Mesenteric fat pad (tissue), 1 donor: ENCODE measurements at places on chromosomes 13 and 19. TPM values are rescaled to one million over a fixed set of nuclear protein-coding genes. Genes with fewer than 3 reads are reported as not detected.

GRCh38 chr19:53131085-53131590, 1.6 kb downstream of the ZNF415 start:
- no peak for DNase-seq

Gene NPAS1
- not detected for total RNA-seq

Gene ZNF835
- total RNA-seq, result 2.2 TPM

DNA sequence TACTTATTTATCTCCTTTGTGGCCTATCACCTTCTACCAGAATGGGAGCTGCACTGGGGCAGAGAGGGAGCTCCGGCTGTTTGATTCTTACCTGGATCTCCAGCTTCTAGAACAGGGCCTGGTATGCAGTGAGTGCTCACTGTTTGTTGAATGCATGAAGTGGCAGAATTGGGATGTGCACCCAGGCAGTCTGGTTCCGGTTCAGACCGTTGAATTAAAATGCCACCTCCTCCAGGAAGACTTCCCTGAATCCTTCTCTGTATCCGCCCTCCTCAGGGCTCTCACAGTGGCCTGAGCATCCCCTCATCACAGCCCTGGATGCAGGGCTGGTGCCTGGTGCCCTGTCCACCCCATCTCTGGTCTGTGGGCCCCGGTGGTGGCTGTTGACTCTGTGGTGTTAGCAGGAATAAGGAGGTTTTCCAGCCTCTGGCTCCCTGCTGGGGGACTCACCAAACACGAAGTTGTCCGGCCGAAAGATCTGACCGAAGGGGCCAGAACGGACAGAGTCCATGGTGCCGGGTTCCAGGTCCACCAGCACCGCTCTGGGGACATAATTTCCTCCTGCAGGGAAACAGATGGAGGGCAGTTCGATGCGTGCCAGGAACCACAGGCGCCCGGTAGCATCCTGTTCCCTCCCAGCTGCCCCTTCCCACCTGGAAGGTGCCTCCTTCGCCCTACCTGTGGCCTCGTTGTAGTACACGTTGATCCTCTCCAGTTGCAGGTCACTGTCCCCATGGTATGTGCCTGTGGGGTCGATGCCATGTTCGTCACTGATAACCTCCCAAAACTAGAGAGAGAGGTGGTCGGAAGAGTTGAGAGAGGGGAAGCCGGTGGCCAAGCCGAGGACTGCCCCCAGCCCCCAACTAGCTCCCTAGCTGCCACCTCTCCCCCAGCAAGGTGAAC, 1.0 kb downstream of the TUBB4A start:
- no peak for DNase-seq

Gene PSG5
- total RNA-seq, result not detected

GRCh38 chr13:28792992-28793391, 27.1 kb upstream of the MTUS2 start:
- no peak for DNase-seq

Gene KCNN1
- 0.13 TPM for total RNA-seq

DNA sequence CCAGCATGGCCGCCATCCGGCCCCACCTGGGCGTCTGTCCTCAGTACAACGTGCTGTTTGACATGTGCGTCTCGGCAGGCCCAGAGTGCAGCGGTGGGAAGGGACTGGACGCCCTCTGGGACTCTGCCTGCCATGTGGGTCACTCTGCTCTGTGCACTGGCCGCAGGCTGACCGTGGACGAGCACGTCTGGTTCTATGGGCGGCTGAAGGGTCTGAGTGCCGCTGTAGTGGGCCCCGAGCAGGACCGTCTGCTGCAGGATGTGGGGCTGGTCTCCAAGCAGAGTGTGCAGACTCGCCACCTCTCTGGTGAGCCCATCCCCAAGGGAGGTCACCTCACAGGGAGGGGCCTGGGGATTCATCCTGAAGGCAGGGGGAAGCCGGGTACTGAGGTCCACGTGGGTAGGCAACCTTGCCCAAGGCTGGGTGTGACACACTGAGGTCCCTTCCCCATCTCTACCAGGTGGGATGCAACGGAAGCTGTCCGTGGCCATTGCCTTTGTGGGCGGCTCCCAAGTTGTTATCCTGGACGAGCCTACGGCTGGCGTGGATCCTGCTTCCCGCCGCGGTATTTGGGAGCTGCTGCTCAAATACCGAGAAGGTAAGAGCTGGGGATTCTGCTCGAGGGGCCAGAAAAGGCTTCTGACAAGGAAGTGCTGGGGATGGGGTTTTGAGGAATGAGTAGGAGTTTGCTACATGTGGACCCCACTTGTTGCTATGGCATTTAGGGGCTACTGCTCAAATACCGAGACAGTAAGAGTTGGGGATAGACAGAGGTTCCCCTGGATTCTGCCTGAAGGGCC, 11.3 kb downstream of the ABCA7 start:
- no peak for DNase-seq
